ENCODE measurements at places on chromosomes 4 and X. TPM values are rescaled to one million over a fixed set of nuclear protein-coding genes. Genes with fewer than 3 reads are reported as not detected.

Gene HSFX2
- total RNA-seq = not detected

Gene CAPN6
- 1.3 TPM for total RNA-seq

DNA sequence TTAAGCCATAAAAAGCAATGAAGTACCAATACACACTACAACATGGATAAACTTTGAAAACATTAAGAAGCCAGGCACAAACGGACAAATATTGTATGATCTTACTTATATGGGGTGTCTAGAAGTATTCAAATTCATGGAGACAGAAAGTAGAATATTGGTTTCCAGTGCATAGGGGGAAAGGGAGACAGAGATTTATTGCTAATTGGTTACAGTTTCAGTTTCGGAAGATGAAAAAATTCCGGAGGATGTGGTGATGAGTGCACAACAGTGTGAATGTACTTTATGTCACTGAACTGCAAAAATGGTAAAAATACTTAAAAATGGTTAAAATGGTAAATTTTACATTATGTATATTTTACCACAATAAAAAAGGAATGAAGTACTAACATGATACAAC is 5.1 kb upstream of the PRDX4 start:
- no peaks in the 10 kb centered on the region for H3K27me3 ChIP-seq
- H3K27ac ChIP-seq = no peak overlapping the region
- no peaks in the 10 kb centered on the region for H3K4me1 ChIP-seq
- H3K4me3 ChIP-seq = no peak overlapping the region

DNA sequence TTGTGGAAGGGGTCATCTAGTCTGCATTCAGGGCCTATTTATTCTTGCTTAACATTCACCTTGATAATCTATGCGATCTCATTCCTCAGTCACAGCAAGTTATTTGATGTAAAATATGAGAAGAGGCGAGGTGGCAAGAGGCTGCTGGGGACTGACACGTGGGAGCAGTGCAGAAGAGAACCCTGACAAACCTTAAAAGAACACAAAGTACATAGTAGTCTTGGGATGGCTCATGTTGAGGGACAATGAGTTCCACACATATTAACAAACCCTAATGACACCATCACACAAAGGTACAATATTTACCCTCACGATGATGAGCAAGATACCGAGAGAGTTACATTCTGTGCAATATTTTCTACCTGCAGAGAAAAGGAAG is 57.5 kb downstream of the MAML3 start:
- H3K27me3 ChIP-seq = no peaks in the 10 kb centered on the region
- no peak overlapping the region for H3K4me3 ChIP-seq
- no peaks in the 10 kb centered on the region for H3K4me1 ChIP-seq
- peak overlapping the region; percentile 84 for H3K27ac ChIP-seq
- H3K36me3 ChIP-seq = no peaks in the 10 kb centered on the region

Gene SHOX
- total RNA-seq = 1.8 TPM

GRCh38 chr4:33411182-33411581 is 2691.0 kb downstream of the PCDH7 start:
- no peaks in the 10 kb centered on the region for H3K36me3 ChIP-seq
- H3K27me3 ChIP-seq = no peaks in the 10 kb centered on the region
- H3K4me1 ChIP-seq = no peaks in the 10 kb centered on the region
- H3K4me3 ChIP-seq = no peak overlapping the region

GRCh38 chr4:163142246-163142645 is 24.4 kb downstream of the NAF1 start:
- no peak overlapping the region for H3K27ac ChIP-seq
- DNase-seq = no peak
- H3K4me1 ChIP-seq = no peaks in the 10 kb centered on the region

DNA sequence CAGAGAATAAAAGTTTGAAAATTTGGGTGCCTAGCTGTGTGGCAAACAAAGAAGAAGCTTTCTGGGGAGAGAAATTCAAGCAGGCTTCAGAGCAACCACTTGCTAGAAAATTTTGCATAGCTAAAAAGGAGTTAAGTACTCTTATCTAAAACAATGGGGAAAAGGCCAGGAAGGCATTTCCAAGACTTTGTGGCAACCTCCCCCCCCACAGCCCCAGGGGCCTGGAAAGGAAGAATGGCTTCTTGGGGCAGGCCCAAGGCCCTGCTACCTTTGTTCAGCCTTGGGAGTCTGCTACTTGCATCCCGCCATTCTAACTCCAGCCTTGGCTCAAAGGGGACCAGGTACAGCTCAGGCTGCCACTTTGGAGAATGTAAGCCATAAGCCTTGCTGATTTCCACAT is 102.2 kb downstream of the PTCHD1 start:
- DNase-seq = no peak
- no peaks in the 10 kb centered on the region for H3K27me3 ChIP-seq
- no peak overlapping the region for H3K27ac ChIP-seq
- H3K4me1 ChIP-seq = no peaks in the 10 kb centered on the region

DNA sequence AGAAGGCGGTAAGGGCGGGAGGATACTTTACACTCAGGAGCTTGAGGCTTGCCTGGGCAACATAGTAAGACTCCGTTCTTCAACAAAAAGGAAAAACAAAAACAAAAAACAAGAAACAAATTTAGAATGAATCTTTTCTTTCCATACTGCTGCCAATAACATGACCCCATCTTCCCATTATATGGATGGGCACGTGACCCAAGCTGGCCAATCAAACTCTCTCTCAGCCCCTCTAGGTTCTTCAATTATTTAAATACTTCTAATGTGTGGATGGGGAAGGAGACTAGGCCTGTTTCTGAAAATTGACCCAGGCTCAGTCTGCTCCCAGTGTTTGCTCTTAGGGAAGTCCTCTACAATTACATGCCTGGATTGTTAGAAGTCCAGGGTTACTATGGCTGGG is 22.2 kb upstream of the ATP6AP2 start:
- H3K27me3 ChIP-seq = peaks cover 27% of the 10 kb centered on the region
- no peak overlapping the region for H3K4me3 ChIP-seq

GRCh38 chrX:7254144-7254543 is 106.2 kb upstream of the PUDP start:
- H3K36me3 ChIP-seq = no peaks in the 10 kb centered on the region
- no peaks in the 10 kb centered on the region for H3K27me3 ChIP-seq
- H3K27ac ChIP-seq = no peak overlapping the region
- no peak overlapping the region for H3K4me3 ChIP-seq
- H3K4me1 ChIP-seq = no peaks in the 10 kb centered on the region

Gene SSX4
- total RNA-seq = not detected

- H3K27me3 ChIP-seq = no peaks in the 10 kb centered on the region
- H3K27ac ChIP-seq = no peak overlapping the region
- DNase-seq = peak; percentile 36
- peaks cover 13% of the 10 kb centered on the region for H3K4me1 ChIP-seq
- H3K36me3 ChIP-seq = no peaks in the 10 kb centered on the region
Observed at GRCh38 chrX:24846550-24847150, 152.9 kb downstream of the POLA1 start.

Gene CFI
- total RNA-seq = 34.3 TPM

- no peaks in the 10 kb centered on the region for H3K27me3 ChIP-seq
- H3K4me3 ChIP-seq = no peak overlapping the region
- H3K36me3 ChIP-seq = no peaks in the 10 kb centered on the region
- H3K4me1 ChIP-seq = no peaks in the 10 kb centered on the region
- DNase-seq = no peak
Observed at GRCh38 chr4:54482529-54483200, 175.1 kb upstream of the KIT start.

Gene NDNF
- 9.8 TPM for total RNA-seq

DNA sequence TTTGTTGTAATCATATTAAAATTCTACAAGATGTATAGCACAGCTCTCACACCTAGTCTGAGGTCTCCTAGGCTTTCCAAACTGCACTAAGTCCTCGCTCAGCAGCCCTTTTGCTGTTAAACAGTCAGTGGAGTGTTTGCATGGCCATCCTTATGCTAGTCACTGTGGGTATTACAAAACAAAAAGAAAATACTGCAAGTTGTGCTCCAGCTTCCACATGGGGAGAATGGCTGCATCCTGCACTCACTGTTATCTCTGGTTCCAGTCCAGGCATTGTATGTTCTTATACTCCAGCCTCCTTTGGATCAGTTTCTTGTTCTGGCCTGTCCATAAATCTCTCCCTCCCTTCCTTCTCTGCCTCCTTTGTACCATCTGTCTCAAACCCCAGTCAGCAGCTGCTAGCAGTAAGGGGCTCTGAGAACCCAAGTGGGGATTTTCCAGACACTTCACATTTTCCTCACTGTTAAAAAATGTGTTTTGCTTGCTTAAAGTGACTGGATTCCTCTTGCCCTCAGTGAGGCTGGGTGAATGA is 38.5 kb upstream of the BMP15 start:
- H3K27me3 ChIP-seq = no peaks in the 10 kb centered on the region
- no peak overlapping the region for H3K27ac ChIP-seq
- H3K4me3 ChIP-seq = no peak overlapping the region
- H3K4me1 ChIP-seq = no peaks in the 10 kb centered on the region
- no peak for DNase-seq

GRCh38 chr4:158801066-158801465 is 32.2 kb downstream of the FNIP2 start:
- DNase-seq = no peak
- H3K27me3 ChIP-seq = no peaks in the 10 kb centered on the region
- no peaks in the 10 kb centered on the region for H3K36me3 ChIP-seq
- no peak overlapping the region for H3K4me3 ChIP-seq
- peaks cover 8% of the 10 kb centered on the region for H3K4me1 ChIP-seq

Gene ING2
- 32.3 TPM for total RNA-seq

DNA sequence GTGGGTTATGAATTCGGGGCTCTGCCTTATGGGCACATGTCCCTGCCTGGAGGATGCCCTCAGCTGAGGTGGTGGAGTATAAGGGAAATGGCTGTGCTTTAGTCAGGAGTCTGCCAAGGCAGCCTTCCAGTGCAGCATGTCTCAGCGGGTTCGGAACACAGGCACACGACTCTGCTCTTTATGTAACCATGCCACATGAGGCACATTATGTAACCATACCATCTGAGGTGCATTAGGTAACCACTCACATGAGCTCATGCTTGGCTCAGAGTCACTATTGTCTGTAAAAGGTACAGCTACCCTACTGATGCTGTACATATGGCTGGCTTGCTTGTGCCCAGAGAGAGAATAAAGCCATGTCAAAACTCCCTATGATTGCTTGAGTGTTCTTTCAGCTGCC is 723.6 kb downstream of the TRAM1L1 start:
- no peaks in the 10 kb centered on the region for H3K36me3 ChIP-seq
- no peaks in the 10 kb centered on the region for H3K27me3 ChIP-seq
- H3K4me1 ChIP-seq = no peaks in the 10 kb centered on the region
- H3K4me3 ChIP-seq = no peak overlapping the region
- no peak overlapping the region for H3K27ac ChIP-seq
- DNase-seq = no peak

- no peaks in the 10 kb centered on the region for H3K27me3 ChIP-seq
- DNase-seq = no peak
- H3K4me3 ChIP-seq = no peak overlapping the region
- no peak overlapping the region for H3K27ac ChIP-seq
- H3K4me1 ChIP-seq = no peaks in the 10 kb centered on the region
- H3K36me3 ChIP-seq = no peaks in the 10 kb centered on the region
Observed at GRCh38 chrX:104419211-104419610, 146.8 kb upstream of the IL1RAPL2 start.

DNA sequence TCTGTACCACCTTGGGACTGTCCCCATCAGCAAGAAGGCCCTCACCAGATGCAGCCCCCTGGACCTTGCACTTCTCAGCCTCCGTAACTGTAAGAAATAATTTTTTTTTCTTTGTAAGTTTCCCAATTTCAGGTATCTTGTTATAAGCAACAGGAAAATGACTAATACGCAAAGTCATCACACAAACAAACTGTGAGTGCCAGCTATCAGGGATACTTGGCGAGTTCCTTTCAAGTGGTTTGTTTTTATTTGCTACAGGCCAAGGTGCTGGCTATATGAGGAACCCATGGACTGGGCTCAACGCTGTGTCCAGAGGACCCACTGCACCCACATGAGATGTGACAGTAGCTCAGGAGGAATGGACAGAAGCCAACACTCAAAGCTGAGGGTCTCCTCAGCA is 11.5 kb upstream of the GPM6B start:
- H3K36me3 ChIP-seq = no peaks in the 10 kb centered on the region
- no peak for DNase-seq
- H3K4me1 ChIP-seq = no peaks in the 10 kb centered on the region
- no peaks in the 10 kb centered on the region for H3K27me3 ChIP-seq

GRCh38 chr4:786861-787300 is 39.0 kb downstream of the CPLX1 start:
- H3K27ac ChIP-seq = peak overlapping the region; percentile 75
- H3K27me3 ChIP-seq = peaks cover 69% of the 10 kb centered on the region
- H3K4me1 ChIP-seq = no peaks in the 10 kb centered on the region
- DNase-seq = no peak

DNA sequence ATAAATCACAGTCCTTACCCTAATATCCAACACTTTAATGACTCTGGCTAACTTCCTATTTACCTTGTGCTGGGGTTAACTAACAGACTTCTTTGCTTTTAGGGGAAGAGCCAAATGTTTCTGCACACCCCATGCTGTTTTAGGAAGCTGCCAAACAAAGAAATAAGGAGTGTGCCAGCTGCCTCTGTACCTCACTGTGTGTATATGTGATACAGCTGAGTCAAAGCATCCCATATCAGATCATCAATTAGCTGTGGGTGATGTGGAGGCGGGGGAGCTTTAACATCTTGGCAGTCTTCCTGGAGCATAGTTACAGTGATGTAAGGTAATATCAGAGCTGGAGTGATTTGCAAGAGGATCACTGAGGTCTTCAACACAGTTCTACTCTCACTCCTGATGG is 95.4 kb downstream of the COL25A1 start:
- no peaks in the 10 kb centered on the region for H3K27me3 ChIP-seq
- H3K27ac ChIP-seq = no peak overlapping the region
- no peaks in the 10 kb centered on the region for H3K36me3 ChIP-seq

DNA sequence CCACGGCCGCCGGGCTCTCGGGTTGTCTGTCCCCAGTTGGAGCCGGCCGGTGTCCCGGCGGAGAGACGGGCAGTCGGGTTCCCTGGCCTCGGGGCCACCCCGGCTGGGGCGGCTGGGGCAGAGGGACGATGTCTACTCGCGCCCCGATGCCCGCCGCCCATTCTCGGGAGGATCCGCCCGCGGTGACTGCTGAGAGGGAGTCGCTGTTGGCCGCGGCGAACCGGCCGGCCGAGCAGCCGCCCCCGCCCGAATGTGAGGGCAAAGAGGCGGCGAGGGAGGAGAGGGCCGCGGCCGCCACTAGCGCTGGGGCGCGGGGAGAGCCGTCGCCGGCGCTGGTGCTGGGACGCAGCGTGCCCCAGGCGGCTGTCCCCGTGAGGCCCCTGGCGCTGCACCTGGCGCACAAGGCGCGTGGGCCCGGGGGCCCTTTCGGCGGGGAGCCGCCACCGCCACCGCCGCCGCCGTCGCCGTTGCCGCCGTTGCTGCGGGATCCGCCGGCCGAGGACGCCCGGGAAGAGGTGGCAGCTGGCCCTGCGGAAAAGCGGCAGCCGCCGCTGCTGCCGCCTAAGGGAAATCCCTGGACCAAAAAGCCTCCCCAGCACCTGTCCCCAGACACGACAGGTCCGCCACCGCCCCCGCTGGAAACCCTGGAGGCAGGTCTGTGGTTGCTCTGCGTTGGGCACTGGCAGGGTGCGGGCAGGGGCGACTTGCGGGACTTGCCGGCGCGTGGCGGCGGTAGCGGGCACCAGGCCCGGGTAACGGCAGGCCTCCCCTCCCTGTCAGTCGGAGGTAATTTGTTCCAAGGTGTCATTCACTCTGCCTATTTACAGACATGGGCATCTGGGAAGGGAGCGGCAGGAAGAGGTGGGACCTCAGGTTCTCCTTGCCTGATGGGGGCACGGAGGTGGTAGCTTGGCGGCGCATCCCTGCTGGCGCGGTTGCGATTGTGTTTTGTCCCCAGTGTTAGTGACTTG is 739 bp downstream of the LARP1B start:
- H3K27me3 ChIP-seq = no peaks in the 10 kb centered on the region
- no peaks in the 10 kb centered on the region for H3K36me3 ChIP-seq
- peak overlapping the region; percentile 83 for H3K4me3 ChIP-seq
- peak; percentile 18 for DNase-seq

- no peaks in the 10 kb centered on the region for H3K36me3 ChIP-seq
- H3K27ac ChIP-seq = no peak overlapping the region
- H3K4me3 ChIP-seq = no peak overlapping the region
- no peaks in the 10 kb centered on the region for H3K27me3 ChIP-seq
- no peaks in the 10 kb centered on the region for H3K4me1 ChIP-seq
- DNase-seq = no peak
Observed at GRCh38 chrX:97844161-97844560, 960.5 kb downstream of the RPA4 start.

Gene CPZ
- 11.7 TPM for total RNA-seq

Measured in tibial nerve (tissue), 4 donors.